ENCODE measurements at places on chromosomes 11 and 22. TPM values are rescaled to one million over a fixed set of nuclear protein-coding genes. Genes with fewer than 3 reads are reported as not detected.

TAGLN gene
- total RNA-seq: 190 TPM

CFAP300 gene
- total RNA-seq: 2.1 TPM

DNA sequence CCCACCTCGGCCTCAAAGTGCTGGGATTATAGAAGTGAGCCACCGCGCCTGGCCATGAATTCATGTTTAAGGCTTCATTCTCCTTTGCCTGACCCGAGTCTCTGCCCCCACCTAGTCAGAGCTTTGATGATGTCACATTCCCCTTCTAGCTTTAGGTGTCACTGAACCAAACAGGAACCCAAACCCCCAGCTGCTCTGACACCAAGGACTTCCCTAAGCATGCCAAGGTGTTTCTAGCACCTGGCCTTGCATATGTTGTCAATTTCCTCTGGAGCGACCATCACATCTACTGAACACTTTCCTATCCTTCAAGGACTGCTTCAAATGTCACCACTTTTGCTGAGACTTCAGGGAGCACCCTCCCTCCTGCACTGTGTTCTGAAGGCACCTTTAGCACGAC is 2.3 kb downstream of the F2 start:
- no peaks in the 10 kb centered on the region for H3K27me3 ChIP-seq
- H3K27ac ChIP-seq: no peak overlapping the region
- no peaks in the 10 kb centered on the region for H3K4me1 ChIP-seq

- H3K4me3 ChIP-seq: peak within 1 kb of the TSS; percentile 74
- peaks cover 40% of the 10 kb centered on the region for H3K36me3 ChIP-seq
- H3K4me1 ChIP-seq: peaks cover 45% of the 10 kb centered on the region
- peak; percentile 98 for DNase-seq
- no peaks in the 10 kb centered on the region for H3K27me3 ChIP-seq
These were observed at the start of the genes RPS25 and TRAPPC4 for GRCh38 chr11:119018074-119018938. TSS of gene RPS25 (minus strand) at chr11:119018343. CDS start at chr11:119018284, 59 bp downstream. TSS of gene TRAPPC4 (plus strand) at chr11:119018766. CDS start at chr11:119018796, 30 bp downstream.

- DNase-seq: no peak
- peaks cover 3% of the 10 kb centered on the region for H3K27me3 ChIP-seq
- H3K4me1 ChIP-seq: no peaks in the 10 kb centered on the region
- H3K36me3 ChIP-seq: no peaks in the 10 kb centered on the region
- H3K27ac ChIP-seq: no peak overlapping the region
These were observed 54.8 kb upstream of the SPON1 start for GRCh38 chr11:13907678-13908077.

- H3K27ac ChIP-seq: no peak overlapping the region
- no peak overlapping the region for H3K4me3 ChIP-seq
- no peaks in the 10 kb centered on the region for H3K27me3 ChIP-seq
- H3K36me3 ChIP-seq: no peaks in the 10 kb centered on the region
- H3K4me1 ChIP-seq: no peaks in the 10 kb centered on the region
These were observed 263.1 kb downstream of the TMEM135 start for GRCh38 chr11:87300640-87301380.

GRCh38 chr11:119523539-119524157 is 100.7 kb upstream of the THY1 start:
- no peak overlapping the region for H3K4me3 ChIP-seq
- no peak for DNase-seq
- H3K4me1 ChIP-seq: no peaks in the 10 kb centered on the region
- no peaks in the 10 kb centered on the region for H3K36me3 ChIP-seq
- H3K27me3 ChIP-seq: no peaks in the 10 kb centered on the region

GRCh38 chr11:57306161-57306876 is 18.4 kb downstream of the TNKS1BP1 start:
- peak overlapping the region; percentile 2 for H3K4me3 ChIP-seq
- H3K4me1 ChIP-seq: peaks cover 84% of the 10 kb centered on the region
- peaks cover 35% of the 10 kb centered on the region for H3K36me3 ChIP-seq
- no peak for DNase-seq

DNA sequence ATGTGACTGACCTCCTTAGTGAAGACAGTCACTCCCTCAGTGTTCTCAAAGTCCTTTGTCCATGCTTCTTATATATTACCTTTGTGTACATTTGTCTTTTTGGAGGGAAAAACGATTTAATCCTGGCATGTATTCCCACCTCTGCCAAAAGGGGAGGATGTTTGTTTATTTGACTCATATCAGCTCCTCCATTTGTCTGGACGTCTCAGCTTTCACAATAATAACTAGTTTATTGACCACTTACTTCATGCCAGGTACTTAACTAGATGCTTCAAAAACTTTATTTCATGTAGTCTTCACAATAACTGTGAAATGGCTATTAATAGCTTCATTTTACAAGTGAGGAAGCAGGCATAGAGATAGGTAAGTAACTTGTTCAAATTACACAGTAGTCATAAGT is 5.3 kb downstream of the TBCEL start:
- peaks cover 17% of the 10 kb centered on the region for H3K4me1 ChIP-seq
- H3K36me3 ChIP-seq: no peaks in the 10 kb centered on the region
- H3K4me3 ChIP-seq: no peak overlapping the region
- no peak for DNase-seq
- H3K27me3 ChIP-seq: no peaks in the 10 kb centered on the region

DNA sequence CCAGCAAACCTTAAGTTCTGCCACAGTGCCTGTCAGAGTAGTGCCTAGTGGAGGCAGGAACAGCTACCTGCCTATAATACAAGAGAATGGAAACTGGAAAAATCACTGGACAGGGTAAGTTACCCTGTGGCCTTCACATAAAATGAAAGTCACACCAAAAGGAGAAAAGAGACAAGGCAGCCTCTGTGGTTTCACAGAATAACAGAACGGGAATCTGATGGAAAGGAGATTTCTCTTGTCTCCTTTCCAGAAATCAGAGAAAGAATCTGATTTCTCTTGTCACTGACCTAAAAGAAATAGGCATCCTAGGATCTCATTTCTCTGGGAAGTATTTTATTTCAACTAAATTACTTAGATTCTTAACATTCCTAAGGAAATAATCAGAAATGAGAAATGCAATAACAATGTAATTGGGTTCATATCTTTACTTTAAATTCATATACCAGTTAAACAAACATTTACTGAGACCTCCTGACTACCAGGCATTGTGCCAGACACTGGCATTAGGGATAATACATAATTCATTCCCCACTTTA is 41.6 kb downstream of the PRCP start:
- H3K27ac ChIP-seq: peak overlapping the region; percentile 15
- no peaks in the 10 kb centered on the region for H3K27me3 ChIP-seq
- no peak overlapping the region for H3K4me3 ChIP-seq
- peaks cover 3% of the 10 kb centered on the region for H3K4me1 ChIP-seq
- no peaks in the 10 kb centered on the region for H3K36me3 ChIP-seq

GRCh38 chr22:42066937-42067336 is 3.7 kb downstream of the NAGA start:
- no peak for DNase-seq
- peaks cover 18% of the 10 kb centered on the region for H3K4me1 ChIP-seq
- no peaks in the 10 kb centered on the region for H3K27me3 ChIP-seq
- H3K36me3 ChIP-seq: peaks cover 55% of the 10 kb centered on the region
- H3K4me3 ChIP-seq: no peak overlapping the region
- H3K27ac ChIP-seq: no peak overlapping the region

GRCh38 chr11:1924181-1924580 is 4.7 kb downstream of the TNNT3 start:
- H3K4me3 ChIP-seq: no peak overlapping the region
- no peaks in the 10 kb centered on the region for H3K36me3 ChIP-seq
- DNase-seq: peak; percentile 66
- no peak overlapping the region for H3K27ac ChIP-seq
- no peaks in the 10 kb centered on the region for H3K27me3 ChIP-seq

- H3K27ac ChIP-seq: peak overlapping the region; percentile 95
- H3K4me1 ChIP-seq: peaks cover 21% of the 10 kb centered on the region
- peak overlapping the region; percentile 66 for H3K4me3 ChIP-seq
- H3K27me3 ChIP-seq: no peaks in the 10 kb centered on the region
- DNase-seq: no peak
- H3K36me3 ChIP-seq: no peaks in the 10 kb centered on the region
These were observed 734 bp downstream of the SNU13 start for GRCh38 chr22:41687901-41688364.

GRCh38 chr11:134479206-134480135 is 67.4 kb upstream of the B3GAT1 start:
- no peak overlapping the region for H3K4me3 ChIP-seq
- H3K4me1 ChIP-seq: no peaks in the 10 kb centered on the region
- H3K27ac ChIP-seq: no peak overlapping the region
- DNase-seq: no peak
- H3K36me3 ChIP-seq: no peaks in the 10 kb centered on the region

GRCh38 chr11:29562183-29562582 is 454.6 kb downstream of the KCNA4 start:
- no peaks in the 10 kb centered on the region for H3K4me1 ChIP-seq
- no peaks in the 10 kb centered on the region for H3K36me3 ChIP-seq
- no peak for DNase-seq
